ENCODE measurements at places on chromosomes 5 and 9.
A peak's percentile ranks its signal among the peaks of the same experiment; 100 is the strongest.

- DNase-seq: no peak
These were observed 58.1 kb upstream of the SPTLC1 start for GRCh38 chr9:92173318-92173717.

DNA sequence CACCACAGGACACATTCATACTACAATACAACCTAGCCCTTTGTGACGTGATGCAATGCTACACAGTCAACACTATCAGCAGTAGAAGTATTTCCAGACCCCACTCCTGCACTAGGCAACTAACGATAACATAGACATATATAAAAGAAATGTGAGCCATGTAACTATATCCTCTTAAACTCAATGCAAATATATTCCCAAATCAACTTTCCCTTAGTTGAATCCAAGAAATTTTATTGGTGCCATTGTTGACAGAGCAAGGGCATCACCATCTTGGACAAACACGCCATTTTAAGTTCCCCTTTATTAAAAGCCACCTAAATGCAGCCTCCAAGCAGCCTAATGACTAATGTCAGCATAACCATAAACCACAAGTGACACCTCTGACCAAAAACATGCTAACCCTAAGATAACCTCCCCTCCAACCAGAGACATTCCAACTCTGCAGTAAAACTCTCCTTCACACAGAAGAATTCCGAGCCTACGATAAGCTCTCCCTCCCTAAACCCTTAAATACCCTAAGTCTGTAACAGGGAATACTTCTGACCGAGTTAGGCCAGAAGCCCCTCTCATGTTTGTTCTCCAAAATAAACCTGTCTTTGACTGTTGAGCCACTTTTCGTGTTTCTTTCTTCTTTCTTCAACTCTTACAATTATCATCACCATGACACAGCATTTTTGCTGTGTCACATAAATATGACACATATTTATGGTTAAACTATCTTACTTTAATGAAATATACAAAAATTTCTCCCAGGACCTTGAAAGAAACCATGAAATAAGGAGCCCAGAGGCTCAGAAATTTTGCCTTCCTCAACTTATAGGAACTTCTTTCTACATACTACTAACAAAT is 1497.8 kb downstream of the EFNA5 start:
- DNase-seq: no peak

DNA sequence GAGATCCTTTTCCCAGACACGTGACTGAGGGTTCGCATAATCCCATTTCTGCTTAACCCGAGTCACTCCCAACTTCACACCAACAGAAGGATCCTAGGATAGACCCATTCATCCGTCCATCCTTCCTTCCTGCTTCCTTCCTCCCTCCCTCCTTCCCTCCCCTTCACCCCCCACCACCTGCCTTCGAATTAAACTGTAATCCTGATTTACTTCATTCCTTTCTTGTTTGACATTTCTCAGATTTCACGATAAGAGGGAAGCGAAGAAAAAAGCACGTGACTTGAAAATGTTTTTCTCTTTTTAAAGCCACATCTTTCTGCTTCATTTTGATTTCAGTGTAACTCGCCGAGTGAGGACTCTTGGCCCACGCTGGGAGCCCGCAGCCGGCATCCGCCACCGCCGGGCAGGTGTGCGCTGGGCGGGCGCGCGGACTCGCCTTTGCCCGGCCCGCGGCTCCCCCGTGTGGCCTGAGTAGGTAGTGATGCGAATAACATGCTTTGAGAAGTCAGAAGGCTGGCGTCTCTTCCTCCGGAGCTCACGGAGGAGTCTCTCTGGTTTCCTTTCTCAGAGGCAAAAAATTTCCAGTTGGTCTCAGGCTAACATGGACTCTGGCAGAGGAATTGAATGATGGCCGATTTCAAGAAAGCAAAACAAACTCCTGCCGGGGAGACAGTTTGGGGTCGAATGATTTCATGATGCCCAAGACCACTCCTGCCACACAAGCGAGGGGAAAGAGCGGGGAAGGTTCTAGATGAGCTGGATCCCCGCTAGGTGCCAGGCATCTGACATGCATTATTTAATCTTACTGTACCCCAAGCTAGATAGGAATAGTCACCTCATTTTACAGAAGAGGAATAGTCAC is 117.7 kb downstream of the SLC12A2 start:
- peak; percentile 71 for DNase-seq

DNA sequence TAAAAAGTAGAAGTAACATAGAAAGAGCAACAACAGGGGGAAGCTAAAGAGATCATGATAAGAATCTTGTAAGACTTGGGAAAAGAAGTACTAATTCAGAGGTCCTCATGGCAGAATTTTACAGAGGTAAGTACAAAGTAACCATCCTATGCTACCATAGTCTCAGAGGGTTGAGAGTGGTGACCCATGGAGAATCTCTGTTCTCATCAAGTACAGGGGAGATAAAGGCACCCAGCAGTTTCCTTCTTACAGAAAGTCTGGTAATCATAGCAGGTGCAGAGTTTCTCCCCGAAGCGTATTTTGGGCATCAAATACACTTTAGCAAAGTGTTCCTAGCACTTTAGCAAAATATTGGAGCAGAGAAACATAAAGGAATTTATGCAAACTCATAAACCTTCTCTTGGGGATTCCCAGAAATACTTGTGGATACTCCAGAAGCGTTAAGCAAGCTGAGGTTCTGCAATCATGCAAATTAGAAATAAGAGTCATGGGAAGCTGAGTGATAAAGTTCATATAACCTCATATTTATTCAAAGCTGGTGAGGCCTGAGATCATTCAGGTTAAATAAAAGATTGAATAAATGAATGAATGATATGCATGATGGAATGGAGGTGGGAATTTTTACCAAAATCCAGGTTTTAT is 101.0 kb upstream of the SMC2 start:
- DNase-seq: peak; percentile 7

DNA sequence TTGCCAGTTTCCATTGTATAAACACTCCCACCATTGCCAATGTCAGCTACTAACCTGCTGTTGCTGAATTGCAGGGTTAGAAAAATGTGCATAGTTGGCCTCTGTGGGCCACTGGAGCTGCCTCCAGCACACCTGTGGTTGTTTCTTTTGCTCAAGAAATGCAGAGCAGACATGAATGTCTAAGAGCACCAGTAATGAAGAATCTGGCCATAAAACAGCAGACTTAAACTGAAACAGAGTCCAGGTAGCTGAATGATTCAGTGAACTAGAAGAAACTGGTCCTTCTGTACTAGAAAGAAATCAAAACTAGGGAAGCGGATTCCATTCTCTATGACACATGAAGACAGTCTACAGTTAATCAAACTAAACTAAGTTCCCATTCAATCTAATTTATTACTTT is 48.2 kb downstream of the NUDT12 start:
- no peak for DNase-seq

DNA sequence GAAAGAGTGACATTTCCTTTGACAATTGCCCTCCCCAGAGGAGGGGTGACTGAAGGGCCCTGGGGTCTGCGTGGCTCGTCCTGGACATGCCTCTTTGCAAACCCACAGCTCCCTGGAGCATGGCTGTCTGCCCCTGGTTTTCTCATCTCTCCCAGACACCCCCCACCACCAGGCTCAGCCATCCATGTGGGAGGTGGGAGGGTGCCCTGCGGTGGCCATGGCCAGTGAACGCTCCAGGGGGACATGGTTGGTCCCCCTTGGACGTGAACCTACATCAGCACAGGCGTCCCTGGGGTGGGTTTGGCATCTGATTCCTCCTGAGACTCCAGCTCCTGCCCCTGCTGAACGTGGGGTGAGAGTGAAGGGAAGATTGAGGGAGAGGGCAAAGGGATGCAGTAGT is 67.7 kb upstream of the LMX1B start:
- no peak for DNase-seq

DNA sequence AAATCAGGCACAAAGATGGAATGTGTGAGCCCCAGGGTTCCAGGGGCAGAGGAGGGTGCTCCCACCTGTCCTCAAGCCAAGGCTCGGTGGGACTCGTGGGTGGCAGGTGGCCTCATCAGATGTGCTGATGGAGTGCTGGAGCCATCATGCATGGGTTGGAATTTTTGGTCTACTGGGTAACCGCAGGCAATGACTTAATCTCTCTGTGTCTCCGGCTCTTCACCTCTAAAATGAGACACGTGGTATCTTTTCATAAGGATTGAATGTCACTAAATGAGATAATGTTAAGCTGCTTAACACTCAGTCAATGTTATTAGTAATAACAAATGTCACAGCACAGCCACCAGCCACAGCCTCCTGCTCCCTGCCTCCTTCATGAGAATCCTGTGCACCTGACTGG is 245.5 kb downstream of the HSPA4 start:
- no peak for DNase-seq
